LoVo (cell line): ENCODE measurements at places on chromosomes 12 and 14.

GRCh38 chr14:93309427-93309966 is 23.3 kb downstream of the BTBD7 start:
- DNase-seq, result no peak

- DNase-seq, result no peak
These were observed 525.8 kb upstream of the ATP2B1 start for GRCh38 chr12:90234472-90234871.

DNA sequence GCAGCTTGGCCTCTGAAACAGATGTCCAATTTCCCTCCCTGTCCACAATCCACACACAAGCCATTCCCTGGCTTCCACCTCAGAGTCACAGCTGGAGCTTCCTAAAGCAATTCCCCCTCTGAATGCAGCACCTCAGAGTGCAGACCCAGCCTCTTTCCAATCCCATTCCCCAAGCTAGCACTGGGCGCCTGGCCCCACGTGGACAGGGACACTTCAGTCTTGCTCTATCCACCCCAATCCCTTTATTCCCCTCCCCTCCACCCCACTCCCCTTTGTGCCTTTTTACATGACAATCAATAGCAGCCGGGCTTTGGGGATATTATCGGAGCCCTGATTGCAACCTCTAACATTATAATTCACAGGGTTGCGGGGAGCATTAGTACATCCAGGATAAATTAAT is 292.6 kb downstream of the TTC8 start:
- no peak for DNase-seq

DNA sequence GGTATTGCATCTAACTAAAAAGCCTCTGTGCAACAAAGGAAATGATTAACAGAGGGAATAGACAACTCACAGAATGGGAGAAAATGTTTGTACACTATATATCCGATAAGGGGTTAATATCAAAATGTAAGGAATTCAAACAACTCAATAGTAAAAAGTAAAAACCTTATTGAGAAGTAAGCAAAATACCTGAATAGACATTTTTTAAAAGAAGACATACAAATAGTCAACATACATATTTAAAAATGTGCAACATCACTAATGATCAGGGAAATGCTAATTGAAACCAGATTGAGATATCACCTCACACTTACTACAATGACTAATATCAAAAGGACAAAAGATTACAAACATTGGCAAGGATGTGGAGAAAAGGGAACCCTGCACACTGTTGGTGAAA is 31.9 kb upstream of the LGR5 start:
- no peak for DNase-seq

GRCh38 chr12:65929641-65930040 is 105.4 kb downstream of the HMGA2 start:
- DNase-seq, result no peak

DNA sequence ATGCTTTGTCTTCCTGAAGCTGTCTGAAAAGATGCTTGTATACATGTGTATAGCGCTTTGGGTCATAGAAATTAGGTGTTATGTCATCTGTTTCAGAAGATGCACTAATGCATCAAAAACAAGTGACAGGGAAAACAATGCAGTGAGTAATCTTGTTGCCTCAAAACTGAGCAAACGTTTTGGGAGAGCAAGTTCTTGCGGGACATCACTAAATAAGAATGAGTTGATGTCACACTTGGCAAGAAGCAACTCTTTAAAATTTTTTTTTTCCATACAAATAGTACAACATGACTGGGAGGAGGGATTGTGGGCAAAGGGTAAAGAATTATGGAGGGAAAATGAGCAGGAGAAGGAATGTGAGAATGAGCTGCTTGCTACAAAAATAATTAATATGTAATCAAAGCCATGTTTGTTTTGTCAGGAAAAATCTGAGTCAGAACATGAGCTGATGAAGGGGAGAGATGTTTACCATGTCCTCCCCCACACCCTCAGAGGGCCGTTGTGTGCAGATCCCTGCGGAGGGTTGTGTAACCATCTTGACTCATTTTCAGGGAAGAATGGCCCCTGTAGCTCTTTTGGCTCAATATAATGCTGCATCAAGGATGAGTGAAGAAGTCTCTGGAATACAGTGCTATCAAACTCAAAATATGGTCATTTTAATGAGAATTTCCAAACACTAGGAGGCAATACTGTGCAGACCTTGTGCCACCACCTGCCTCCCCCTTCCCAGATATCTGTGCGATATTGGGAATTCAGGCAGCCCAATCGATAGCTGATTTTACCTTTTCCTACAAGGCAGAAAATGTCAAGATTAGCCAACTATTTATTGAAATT is 41.4 kb downstream of the BORCS5 start:
- peak; percentile 63 for DNase-seq

DNA sequence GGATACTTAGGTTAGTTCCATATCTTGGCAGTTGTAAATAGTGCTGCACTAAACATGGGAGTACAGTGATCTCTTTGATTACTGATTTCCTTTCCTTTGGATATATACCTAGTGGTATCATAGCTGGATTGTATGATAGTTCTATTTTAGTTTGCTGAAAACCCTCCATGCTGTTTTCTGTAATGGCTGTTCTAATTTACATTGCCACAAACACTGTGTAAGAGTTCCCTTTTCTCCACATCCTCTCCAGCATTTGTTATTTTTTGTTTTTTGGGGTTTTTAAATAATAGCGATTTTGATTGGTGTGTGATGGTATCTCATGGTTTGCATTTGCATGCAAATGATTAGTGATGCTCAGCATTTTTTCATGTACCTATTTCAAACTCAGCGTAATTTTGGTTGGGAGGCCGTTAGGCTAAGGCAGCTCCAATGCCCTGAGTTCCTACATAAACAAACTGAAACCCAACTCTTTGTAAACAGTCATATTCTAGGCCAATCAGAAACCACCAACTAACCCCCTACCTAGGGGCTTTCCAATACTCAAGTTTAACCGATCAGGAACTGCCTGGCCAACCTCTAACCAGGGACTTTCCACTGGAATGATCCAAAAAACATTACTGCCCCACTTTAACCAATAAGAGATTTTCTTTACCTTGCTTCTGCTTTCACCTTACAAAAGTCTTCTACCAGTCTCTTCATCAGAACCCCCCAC is 171.6 kb downstream of the FBXL14 start:
- DNase-seq, result no peak

GRCh38 chr14:32049361-32050088 is 27.6 kb upstream of the ARHGAP5 start:
- no peak for DNase-seq

- DNase-seq, result no peak
These were observed 36.2 kb upstream of the TMEM260 start for GRCh38 chr14:56543436-56543835.

DNA sequence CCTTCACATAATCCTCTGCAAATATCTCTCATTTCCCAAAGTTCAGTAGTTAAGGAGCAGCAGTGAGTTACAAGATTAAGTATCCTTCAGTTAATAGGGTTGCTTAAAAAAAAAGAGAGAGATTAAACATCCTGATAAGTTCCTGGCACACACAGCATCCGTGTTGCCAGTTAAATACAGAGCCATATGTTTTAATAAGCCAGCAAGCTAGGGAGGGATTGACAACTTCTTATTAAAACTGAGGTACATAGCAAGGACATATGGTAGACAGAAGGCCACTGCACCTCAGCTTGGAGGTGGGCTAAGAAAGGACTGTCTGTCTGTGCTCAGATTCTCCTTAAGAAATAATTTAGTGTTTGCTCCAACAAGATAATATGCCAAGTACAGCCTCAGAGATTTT is 9.6 kb upstream of the TMEM30B start:
- no peak for DNase-seq

- DNase-seq, result peak; percentile 47
These were observed 32.0 kb upstream of the CFAP54 start for GRCh38 chr12:96457191-96457930.

- peak; percentile 40 for DNase-seq
These were observed 679 bp downstream of the ARF6 start for GRCh38 chr14:49893309-49894213.

DNA sequence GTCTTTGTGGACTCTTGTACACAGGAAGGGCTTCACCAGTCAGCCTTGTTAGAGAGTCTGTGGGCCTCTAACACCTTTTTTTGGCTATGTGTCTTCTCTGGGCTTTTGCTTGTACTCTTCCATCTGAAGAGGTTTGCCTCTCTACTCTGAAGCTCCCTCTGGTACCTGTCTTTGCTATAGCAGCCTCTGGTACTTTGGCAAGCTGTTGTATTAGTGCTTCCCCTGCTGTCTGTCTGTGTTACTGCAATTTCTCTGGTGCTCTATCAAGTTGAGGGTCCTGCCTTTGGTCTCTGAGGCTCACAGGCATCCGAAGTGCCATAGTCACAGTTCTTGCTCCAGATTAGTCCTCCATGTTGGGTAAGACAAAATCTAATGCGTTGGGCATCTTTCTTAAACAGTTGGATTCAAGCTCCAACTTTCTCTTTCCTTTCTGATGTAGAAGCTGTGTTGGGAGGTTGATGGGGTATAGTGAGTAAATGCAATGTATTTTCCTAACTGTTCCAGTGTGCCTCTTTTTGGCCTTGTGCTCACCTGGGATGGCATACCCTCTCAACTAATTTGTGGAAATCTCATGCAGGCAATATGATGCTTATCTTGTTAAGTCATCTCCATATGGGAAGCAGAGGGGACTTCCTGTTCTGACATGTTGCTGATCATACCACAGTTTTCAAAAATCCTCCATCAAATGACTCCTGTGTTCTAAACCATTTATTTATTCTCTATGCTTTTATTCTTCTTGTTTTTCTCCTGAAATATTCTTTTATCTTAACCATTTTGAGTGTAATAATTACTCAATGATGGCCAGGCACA is 88.8 kb downstream of the ATF7IP start:
- DNase-seq, result peak; percentile 22

DNA sequence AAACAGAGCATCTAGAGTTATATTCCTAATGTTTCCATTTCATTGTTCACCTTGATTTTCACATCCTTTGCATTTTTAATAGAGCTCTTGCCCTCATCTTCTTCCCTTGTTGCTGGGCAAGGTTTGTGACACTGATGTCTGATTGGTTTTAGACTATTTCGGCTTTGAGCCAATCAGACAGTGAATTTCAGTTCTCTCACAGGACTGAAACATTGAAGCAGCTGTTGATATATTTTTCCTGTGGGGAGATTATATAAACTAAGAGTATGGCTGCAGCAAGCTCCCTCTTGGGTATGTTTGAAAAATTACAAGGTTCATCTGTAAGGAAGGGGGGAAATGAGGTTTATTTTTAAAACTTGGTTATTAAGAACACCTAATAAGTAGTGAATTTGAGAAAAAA is 51.2 kb downstream of the ATF7IP start:
- no peak for DNase-seq

- no peak for DNase-seq
These were observed 5.7 kb downstream of the PRKAB1 start for GRCh38 chr12:119673634-119674033.

- peak; percentile 79 for DNase-seq
These were observed 24.0 kb upstream of the LGR5 start for GRCh38 chr12:71415336-71416231.

DNA sequence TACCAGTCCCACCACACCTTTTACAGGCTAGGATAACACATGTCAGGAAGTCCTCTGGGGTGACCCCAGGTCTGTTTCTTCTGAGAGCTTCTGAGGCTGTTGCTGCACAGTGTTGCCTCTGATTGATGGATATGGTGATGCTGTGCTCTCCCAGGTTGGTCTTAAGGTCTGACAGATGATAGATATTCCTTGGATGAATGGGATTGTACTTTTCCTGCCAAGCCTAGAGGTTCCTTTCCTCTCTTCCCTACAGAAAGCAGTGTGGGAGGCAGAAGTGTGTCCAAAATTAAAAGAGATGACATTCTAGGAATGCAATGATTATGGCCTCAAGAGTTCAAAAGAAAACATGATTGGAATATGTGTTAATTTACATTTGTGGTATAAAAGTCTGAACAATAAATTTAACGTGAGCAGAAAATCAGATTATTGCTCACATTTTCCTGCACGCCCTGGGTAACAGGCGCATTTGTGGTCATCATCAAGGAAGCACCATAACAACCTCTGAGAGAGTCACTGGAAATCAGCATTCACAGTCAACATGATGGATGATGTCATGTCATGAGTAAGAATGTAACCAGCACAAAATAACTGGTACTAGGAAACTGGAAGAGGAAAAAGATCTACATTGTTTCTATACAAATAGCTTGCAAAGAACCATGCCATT is 73.7 kb downstream of the BBS10 start:
- DNase-seq, result no peak

GRCh38 chr12:115013236-115013981 is 329.4 kb upstream of the TBX3 start:
- DNase-seq, result no peak

GRCh38 chr12:9718968-9719367 is 13.9 kb downstream of the CLECL1 start:
- DNase-seq, result no peak

DNA sequence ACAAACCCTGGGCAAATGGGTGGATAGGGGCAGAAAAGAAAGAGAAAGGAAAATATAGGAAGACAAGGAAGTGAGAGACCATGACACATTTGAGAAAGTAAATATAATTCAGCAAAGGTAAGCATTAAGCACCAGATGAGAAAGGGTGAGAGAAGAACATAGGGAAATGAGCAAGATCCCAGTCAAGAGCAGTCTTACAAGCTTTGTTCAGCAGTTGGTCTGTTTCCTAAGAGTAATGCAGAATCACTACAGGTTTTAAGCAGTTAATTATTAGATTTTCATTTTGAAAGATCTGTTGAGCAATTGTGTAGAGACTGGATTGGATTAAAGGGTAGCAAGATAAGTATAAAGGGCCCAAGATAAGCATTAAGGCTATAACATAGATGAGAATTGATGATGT is 146.3 kb downstream of the PLCZ1 start:
- no peak for DNase-seq

GRCh38 chr14:20177433-20177974 is 13.2 kb upstream of the OR11G2 start:
- DNase-seq, result no peak

DNA sequence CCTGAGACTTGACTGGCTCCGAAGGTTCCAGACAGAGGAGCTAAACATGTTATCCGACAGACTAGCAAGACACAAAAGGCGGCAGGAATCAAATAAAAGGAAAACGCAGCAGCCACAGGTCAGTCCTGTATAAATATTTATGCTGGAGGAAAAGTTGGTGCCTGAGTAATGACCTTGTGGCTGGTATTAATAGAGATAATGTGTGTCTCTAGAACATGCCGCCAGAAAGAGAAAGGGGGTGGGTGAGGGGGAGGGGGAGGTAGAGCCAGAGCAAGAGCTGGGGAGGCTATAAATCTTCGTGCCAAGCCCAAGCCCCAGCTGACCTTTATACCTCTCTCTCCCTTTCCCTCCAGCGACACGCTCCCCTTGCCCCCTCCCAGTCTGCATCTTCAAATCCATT is 590.4 kb downstream of the MED13L start:
- DNase-seq, result no peak

GRCh38 chr14:33810308-33810707 is 140.6 kb downstream of the EGLN3 start:
- no peak for DNase-seq

- DNase-seq, result no peak
These were observed 9.8 kb downstream of the SSTR1 start for GRCh38 chr14:38217553-38217952.

GRCh38 chr12:118611770-118612169 is 235.4 kb downstream of the SUDS3 start:
- DNase-seq, result no peak

DNA sequence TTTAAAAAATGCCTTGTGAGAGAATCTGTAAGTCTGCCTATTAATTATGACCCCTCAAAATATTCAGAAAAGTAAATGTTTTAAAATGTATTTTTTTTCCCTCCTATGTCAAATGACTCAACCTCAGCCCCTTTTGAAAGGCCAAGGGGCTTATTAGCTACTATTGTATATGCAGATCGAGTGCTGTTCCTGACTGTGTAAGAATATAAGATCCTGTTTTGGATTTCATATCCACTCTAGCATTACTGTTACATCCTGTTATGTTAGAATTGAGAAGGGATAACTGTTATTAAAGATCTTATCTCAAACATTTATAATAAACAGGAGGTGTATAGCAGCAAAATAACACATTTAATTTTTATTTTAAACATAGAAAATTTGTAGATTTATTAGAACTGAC is 46.6 kb upstream of the TPH2 start:
- DNase-seq, result no peak
